Heart left ventricle (tissue), 16 donors: ENCODE measurements at places on chromosomes 4 and X.
A peak's percentile ranks its signal among the peaks of the same experiment; 100 is the strongest.

DNA sequence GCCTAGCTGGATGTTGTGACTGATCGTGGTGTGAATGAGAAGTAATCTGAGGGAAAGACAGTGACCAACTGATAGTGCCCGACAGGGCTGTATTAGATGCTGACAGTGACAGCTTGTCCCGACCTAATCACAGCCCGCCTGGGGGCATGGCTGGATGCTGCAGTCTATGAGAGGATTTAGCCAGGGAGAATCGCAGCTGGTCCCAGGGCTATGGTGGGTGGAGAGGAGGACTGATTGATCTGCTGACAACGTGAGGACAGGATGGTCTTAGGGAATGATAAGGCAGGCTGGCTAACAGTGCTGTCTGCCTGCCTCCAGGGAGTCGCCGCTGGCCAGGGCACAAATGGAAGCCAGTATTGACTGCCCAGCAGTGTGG is 621 bp upstream of the SUV39H1 start:
- DNase-seq: no peak

- no peak for DNase-seq
Measured at GRCh38 chrX:127038065-127038464, 218.5 kb downstream of the PRR32 start.

DNA sequence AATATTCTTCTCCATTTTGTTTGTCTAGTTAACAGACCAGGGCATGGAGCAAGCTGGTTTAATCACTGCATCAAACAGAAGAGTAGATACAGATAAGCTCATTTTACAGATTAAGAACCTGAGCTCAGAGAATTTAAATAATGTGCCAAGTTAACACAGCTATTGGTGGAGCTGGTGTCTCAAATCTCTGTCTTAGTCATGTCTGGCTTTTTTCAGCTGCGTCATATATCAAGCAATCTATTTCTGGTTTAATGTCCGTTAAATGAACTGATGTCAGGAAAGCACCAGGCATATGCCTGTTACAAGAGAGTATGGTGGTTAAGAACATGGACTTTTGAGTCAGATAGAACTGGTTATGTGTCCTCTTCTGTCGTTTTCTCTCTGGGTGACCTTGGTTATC is 79.8 kb upstream of the ADGRA3 start:
- DNase-seq: no peak

GRCh38 chrX:132393992-132394391 is 94.8 kb downstream of the MBNL3 start:
- no peak for DNase-seq

DNA sequence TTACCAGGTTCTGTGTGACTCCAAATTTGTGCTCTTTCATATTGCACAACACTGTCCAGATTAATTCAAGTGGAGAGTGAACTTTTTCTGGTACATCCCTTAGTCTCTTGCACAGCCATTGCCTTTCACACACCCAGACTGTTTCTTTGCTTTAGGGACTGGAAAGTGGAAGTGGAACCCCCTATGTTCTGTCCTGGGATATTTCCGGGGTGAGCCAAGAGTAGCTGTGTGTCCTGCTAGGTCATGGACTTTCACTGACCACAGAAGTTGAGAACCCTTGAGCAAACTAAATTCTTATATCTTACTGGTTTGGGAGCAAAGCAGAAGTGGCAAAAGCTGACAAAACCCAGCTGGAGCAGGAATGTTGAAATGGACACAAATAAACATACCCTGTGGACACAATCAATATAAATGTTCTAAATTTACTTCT is 10.3 kb upstream of the VSIG4 start:
- no peak for DNase-seq

DNA sequence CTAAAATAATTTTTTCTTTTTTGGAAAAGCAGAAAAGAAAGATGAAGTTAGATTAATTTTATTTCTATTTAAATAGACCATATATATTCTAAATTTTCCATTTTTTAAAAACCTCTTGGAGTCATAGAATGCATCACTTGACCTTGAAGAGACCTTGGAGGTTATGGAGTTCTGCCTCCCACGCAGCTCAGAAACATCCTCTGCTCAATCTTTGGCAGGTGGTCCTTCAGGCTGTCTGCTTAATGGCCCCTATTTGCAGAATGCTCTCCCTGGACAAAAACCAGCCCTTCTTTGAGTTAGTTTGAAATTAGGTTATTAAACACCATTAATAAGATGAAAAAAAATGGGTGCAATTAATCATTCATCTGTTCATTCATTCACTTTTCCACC is 194.1 kb upstream of the TLL1 start:
- no peak for DNase-seq

DNA sequence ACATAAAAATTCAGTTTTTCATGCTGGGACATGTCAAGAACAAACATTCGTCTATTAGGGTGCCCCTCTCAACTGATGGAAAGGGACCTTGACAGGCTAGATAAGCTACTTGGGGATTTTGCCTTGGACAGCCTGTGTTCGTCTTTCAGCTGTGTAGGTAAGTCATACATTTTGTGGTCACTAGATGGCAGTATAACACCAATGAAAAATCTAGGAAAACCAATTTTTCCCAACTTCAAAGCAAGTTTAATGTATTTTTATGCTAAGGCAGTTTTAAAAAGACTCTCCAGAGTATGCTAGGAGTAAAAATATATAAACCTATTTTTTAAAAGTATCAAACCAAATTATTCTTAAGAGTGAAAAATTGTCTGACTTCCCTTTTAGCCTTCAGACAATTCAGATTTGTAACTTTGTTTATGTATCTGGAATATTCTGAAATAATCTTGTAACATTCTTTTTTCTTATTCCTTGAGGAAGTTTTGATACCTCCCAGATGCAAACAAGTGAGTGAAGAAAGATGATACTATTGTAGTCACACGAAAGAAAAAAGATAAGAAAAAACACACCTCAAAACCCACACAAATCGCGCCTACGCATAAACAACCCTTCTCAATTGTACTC is 158.3 kb downstream of the CPE start:
- no peak for DNase-seq

DNA sequence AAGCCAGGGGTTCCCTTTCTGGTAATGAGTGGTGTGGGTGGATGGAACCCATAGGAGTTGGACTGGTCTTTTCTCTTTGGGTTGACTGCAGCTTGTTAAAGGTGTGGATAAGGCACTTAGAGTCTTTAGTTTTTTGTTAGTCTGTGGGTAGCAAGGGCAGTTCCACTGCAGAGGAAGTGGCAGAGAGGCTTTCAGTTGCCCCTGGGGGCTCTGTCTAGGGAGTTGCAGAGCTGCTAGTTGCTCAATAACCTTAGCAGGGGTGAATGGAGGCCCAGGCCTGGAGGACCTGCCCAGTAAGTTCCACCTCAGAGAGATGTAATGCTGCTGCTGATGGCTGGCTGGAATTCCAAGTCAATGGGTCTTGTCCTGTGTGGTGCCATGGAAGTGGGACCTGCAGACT is 282.6 kb upstream of the NDST4 start:
- DNase-seq: no peak

DNA sequence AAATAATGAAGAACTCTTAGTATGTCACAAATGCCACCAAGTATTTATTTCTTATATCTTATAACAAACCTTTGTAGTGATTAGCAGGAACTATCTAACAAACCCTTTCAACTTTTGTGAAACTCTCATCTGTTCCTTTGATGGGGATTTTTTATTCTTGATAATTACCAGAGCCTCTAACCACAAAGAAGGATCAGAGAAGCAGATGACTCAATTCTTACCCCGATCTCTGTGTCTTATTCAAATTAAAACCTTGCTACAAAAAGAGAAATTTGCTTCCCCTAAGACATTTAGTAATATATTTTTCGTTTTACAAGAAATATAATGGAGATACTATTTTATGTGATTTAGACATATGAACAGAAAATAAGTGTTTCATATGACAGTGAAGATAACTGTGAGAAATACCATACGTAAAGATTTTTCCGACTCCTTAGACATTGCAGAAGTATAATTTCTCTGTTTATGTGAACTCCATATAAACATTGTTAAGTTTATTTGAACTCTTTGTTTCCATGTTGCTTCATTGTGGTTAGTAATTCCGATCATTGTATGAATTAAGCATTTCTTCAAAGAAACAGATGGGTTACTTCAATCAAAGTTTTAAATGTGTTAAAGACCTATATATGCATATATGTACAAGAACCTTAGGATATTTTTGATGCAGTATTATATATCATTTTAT is 205.4 kb downstream of the CFAP299 start:
- DNase-seq: no peak

- no peak for DNase-seq
Measured at GRCh38 chr4:19786616-19787015, 465.1 kb upstream of the SLIT2 start.

GRCh38 chrX:118503260-118504041 is 7.8 kb downstream of the DOCK11 start:
- DNase-seq: no peak

DNA sequence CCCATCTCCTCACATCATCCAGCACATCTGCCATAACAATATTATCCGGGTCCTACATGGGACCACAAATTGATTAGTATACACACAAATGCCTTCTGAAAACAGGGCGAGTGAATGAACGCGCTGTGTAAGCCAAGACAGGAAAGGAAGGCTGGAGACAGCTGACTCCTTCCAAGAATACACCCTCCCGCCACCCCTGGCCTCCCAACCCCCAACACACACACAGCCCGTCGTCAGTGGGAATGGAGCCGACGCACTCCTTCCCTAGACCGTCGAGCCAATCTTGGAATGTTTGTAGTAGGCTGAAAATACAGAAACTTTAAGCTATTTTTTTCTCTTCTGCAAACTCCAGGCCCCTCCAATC is 319 bp upstream of the MAGEH1 start:
- DNase-seq: no peak

- DNase-seq: no peak
Measured at GRCh38 chr4:13641084-13641483, 13.6 kb upstream of the BOD1L1 start.

- no peak for DNase-seq
Measured at GRCh38 chr4:123587983-123588494, 191.4 kb downstream of the SPRY1 start.

GRCh38 chr4:51831133-51831532 is 11.8 kb upstream of the DCUN1D4 start:
- peak; percentile 51 for DNase-seq

- DNase-seq: no peak
Measured at GRCh38 chr4:28918871-28919270, 1801.3 kb upstream of the PCDH7 start.

DNA sequence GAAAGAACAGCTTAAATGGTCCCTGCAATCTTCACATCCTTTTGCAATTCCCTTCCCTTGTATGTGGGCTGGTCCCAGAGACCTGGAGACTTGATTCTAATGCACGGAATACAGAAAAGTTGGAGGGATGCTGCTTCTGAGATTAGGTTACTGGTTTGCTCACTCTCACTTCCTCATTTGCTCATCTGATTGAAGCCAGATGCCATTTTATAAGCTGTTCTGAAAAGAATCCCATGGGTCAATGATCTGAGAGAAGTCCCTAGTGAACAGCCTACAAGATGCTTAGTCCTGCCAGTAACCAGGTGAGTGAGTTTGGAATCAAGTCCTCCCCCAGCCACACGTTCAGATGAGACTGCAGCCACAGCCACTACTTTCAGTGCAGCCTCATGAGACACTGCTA is 35.9 kb downstream of the MAGEA1 start:
- no peak for DNase-seq

- DNase-seq: no peak
Measured at GRCh38 chrX:30892591-30892990, 3.5 kb upstream of the TAB3 start.

GRCh38 chr4:661231-661630 is 12.8 kb downstream of the ATP5ME start:
- DNase-seq: no peak

DNA sequence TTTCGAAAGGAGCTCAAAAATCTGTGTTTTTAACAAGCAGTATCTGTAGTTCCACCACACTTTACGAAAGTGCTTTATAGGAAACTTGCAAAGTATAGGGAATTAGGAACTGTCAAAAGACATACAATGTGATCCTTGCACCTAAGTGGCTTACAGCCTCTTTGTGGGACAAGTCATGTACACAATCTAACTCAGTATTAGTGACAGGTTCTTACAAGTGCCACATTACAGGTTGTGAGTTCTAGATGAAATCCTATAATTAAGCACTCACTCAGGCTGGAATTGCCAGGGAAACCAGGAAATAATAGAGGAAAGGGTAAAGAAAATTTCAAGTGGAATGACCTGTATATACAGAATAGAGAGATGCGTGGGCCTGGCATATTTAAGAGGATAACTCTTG is 567.3 kb upstream of the ATOH1 start:
- no peak for DNase-seq
